NCI-H774 (cell line): ENCODE measurements at places on chromosomes 13 and 19.

DNA sequence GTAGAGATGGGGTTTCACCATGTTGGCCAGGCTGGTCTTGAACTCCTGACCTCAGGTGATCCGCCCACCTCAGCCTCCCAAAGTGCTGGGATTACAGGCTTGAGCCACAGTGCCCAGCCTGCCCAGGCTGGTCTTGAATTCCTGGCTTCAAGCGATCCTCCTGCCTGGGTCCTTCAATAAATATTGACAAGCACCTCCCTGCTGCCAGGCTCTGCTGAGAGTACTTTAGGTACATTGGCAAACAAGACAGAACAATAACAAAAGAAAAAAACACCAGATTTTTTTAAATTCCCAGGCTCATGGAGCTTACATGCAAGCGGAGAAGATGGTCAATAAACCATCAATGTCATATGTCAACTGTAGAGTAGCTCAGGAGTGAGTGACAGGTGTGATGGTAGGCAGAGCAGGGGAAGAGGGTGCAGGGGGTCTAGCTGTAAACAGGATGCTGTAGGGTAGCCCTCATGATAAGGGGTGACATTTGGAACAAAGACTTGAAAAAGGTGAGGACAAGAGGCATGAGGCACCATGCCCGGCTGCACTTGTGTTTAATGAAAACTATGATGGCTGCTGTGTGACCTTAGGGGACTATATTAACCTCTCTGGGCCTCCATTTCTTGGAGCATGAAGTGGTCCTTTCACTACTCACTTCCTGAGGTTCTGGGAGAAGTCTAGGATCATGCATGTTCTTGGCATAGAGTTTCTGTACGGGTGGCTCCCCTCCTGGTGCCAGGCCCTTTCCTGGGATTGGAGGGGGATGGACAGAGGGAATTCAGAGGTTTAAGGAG is 19.6 kb downstream of the SULT2B1 start:
- peak; percentile 80 for DNase-seq

DNA sequence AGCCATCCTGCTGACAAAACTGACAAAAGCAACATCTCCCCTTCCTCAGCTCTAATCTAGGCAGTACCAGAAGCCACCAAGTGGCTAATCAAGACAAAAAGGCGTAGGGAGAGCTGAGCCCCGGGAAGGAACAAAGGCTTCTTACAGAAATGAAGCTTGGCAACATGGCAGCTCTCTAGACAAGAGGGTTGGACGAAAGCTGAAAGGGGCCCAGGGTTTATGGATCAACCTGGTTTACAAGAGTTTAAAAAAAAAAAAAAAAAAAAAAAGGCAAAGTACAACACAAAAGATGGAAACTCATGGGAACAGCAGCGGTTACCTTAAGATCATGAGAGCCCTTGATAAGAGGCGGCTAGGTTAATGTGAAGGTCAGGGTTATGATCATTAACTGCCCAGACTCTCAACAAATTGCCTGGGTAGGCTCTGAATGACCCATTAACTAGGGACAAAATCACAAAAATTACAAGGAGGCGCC is 14.0 kb downstream of the ZC3H4 start:
- DNase-seq, result no peak

- no peak for DNase-seq
Measured at GRCh38 chr19:5050067-5050656, 81.2 kb downstream of the KDM4B start.

- DNase-seq, result no peak
Measured at GRCh38 chr19:35851213-35852028, 883 bp downstream of the NPHS1 start.

GRCh38 chr13:62450759-62451158 is 1035.1 kb upstream of the PCDH20 start:
- DNase-seq, result no peak
